ENCODE measurements at places on chromosomes 7 and 10.

DNA sequence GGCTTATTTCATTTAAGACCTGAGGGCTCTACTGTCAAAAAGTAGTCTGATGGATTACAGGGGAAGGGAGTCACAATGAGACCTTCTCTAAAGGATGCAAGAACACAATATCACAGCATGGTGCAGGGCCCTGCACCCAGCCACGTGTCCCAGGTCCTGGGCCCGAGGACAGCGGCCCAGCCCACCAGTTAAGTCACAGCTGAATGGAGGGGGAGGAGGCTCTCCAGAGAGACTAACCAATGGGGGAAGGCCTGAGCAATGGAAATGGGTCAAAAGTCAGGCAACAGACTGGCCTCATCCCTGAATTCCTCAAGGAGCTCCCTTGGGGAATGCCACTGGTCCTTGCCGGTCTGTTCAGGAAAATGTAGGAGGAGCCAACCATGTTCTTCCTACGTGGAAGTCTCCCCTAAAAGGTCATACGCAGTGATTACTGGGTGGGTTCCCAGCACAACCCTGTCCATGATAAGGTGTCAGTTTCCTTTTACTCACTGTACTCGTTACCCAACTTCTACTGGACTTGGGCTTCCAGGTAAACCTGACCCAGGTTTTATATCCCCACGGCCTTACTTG, 28.3 kb downstream of the CCDC3 start:
- DNase-seq: no peak

DNA sequence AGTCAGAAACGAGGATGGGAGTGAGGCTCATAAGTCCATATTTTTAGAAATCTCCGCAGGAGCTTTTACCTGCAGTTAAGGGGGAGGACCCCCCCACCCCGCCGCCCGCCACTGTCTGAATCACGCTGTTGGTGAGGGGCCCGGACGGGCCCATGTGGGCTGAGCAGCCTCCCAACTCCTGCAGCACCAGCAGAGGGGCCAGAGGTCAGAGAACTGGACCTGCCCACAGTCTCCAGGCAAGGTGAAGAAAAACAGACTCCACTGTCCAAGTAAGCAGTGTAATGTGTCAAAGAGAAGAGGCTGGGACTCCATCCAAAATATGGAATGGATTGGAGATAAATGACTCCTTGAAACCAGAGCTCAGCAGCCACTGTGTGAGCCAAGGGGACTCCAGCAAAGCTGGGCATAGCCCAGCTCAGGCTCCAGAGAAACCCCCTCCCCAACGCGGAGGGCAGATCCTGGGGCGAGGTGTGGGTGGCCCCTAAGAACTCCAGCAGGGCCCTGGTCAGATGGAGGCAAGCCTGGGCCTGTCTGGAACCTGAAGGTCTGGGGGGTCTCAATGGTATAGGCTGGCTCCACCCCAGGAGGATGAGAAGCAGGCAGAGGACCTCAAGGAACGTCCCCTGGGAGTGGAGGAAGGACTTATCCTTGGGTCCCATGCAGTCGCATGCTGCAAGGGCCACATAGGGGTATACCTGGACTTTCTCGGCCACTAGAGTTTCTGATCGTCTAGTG, 128.5 kb upstream of the TNS3 start:
- DNase-seq: no peak

DNA sequence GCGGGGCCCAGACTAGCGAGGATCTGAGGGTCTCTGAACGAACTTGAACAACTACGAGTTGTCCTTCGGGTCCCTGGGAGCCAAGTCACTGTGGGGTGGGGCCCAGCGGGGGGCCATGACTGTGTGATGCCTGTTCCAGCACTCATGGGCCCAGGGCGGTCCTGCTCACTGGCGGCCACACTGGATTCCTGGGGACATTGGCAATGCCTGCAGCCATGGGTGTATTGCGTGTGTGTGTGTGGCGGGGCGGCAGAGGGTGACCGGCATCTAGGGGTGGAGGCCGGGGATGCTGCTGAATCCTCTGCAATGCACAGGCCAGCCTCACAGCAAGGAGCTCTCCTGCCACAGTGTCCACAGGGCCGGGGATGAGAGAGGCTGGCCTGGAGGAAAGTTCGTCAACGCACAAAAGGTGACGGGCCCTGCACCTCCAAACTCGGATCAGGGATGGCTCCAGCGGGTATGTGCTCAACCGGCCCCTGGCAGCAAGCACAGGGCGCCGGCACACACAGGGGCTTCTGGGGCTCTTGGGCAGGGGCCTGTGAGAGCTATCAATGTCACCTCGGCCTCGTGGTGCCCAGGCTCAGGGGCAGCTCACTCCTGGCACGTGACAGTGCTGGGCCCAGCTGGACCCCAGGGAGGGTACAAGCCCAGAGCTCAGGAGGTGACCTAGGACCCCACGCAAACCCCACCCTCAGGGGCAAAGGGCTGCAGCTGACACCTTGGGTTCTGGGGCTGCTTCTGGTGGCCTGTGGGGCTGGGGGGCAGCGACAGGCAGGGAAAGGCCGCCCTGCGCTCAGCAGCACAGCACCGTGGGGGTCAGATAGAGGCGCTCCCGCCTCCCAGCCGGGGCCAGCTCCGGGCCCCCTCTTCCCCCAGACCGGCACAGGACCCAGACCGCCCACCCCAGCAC, 27.9 kb downstream of the PAPOLB start:
- no peak for DNase-seq

GRCh38 chr7:37286454-37286832, 162.2 kb downstream of the ELMO1 start:
- DNase-seq: no peak
